NCI-H146 (cell line): ENCODE measurements at places on chromosomes 2 and 18.

- no peak for DNase-seq
These were observed 240.2 kb upstream of the SLC14A2 start for GRCh38 chr18:45374878-45375630.

DNA sequence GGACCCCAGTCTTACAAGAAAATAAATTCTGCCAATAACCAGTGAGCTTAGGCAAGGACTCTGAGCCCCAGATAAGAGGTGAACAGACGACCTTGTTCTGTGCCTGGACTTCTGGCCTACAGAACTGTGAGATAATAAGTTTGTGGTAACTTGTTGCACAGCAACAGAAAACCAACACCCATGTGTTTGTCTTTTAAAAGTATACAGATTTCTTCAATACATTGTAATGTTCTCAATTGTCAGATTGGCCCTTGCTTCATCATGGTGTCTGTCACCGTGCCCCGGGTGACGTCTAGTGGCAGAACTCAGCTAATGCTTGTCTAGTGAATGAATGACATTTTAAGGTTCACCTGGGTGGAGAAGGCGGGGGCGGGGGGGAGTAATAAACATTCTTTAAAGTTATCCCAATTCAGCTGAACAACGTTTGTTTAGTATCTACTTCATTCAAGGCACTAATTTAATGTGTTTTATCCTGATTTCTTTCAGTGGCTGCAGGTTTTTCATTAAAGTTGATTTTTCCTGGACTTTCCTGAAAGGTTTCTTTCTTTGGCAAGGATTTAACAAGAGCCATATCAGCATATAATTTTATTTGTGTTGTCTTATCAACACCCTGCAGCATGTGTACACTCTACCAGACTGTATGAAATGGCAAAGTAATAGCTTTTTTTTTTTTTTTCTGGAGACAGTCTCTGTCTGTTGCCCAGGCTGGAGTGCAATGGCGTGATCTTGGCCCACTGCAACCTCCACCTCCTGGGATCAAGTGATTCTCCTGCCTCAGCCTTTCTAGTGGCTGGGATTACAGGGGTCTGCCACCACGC is 123.8 kb upstream of the DLX2 start:
- DNase-seq, result peak; percentile 13

- no peak for DNase-seq
These were observed 9.3 kb upstream of the SCTR start for GRCh38 chr2:119533560-119533959.

GRCh38 chr2:17495590-17495989 is 22.6 kb downstream of the RAD51AP2 start:
- no peak for DNase-seq

- no peak for DNase-seq
These were observed 672.1 kb downstream of the STK39 start for GRCh38 chr2:167575276-167575675.

DNA sequence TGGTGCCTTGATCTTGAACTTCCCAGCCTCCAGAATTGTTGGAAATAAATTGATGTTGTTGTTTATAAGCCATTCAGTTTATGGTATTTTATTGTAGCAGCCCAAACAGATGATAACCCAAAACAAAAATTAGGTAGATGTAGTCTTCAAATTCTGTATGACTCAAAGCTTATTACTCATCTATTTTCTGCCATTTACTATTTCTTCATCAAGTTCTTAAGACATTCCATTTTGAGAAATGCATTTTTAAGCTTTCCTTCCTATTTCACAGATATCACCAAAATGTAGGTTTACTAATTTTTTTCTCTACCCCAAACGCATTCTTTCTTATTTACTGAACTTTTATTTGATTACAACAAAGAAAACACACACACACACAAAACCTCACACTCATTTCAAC is 148.2 kb downstream of the RND3 start:
- no peak for DNase-seq

DNA sequence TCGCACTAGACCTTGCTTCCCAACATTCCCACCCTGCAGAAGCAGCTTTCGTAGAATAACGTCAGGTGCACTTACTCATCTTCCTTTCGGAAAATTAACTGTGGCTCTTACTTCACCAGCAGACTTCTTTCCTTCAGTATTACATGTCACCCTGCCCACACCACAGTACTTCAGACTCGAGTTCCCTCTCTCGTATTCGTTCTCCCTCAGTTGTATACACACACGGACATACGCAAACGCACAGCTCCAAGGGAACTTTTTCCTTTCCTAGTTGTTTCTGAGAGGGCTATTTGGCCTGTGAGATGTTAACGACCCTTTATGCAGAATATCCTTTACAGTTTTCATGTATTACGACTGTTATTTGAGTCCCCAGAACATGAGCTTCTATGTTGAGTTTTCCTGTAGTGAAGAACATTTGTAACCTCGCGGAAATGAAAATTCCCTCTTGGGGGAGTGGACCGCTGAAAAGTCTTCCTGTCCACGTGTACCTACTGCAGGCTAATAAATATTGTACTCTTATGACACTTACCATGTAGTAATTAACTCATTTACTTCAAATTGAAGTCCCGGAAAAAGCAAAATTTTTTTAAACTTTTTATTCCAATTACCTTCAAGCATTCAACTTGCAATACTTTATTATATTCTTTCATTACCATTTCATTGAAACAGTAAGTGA is 908 bp downstream of the ERLEC1 start:
- peak; percentile 29 for DNase-seq

DNA sequence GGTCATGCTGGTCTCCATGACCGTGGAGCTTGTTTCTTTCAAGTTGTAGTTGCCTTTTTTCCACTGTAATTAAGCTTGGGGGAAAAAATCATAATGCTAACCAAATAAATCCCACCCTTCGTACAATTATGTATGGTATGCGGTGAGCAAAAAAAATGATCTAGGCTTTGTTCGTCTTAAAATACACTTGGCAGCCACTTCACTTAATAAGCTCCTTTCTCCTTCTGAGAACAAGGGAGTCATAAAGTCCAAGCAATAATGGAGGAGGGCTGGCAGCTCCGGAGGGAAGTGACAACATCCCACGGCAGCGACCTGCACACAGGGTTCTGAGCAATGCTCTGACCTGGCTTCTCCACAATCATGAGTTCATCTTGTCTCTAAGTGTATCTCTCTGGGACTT is 91.2 kb upstream of the KLHL29 start:
- DNase-seq, result no peak

GRCh38 chr2:190382851-190383250 is 25.3 kb upstream of the MFSD6 start:
- DNase-seq, result peak; percentile 52

DNA sequence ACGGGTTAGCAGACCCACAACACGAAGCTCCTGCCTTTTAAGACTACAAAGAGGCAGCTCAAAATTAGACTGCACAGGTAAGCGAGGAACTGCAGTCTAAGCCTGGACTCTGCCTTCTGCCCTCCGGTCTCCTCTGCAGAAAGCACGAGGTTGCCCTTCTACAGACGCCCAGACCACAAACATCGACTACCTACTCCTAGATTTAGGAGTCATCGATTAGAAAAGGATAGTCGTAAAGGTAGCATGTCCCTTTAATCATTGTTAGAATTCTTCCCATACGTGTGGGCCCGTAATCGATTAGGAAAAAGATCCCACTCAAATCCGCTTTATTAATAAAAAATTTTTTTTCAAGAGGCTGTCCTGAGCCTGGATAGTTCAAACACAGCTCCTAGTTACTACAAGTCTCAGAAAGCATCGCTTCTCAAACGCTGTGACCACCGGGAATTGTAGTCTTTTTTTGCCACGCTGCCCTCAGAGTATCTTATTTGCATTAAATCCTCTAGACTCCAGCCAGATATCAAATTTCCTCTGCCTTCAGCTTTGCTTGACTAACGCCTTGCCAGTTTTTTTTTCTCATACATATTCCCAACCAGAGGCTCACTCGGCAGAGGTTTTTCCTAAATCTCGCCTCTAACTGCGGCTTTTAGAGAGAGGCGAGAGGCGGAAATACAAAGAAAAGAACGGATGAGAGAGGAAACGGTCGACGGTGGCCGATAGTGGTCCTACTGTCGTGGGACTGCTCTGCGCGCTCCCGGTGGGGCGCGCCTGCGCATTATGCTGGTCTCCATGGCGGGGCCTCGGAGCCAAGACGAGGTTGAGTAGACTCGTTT is at the start of the genes CARF and WDR12:
TSS of gene CARF (plus strand) at position 764 of the 830 bp plus-strand sequence. CDS start 29,628 bp downstream, outside the sequence.
TSS of gene WDR12 (minus strand) at position 162 of the 830 bp plus-strand sequence. CDS start 197 bp downstream, outside the sequence.
- DNase-seq, result peak; percentile 88

DNA sequence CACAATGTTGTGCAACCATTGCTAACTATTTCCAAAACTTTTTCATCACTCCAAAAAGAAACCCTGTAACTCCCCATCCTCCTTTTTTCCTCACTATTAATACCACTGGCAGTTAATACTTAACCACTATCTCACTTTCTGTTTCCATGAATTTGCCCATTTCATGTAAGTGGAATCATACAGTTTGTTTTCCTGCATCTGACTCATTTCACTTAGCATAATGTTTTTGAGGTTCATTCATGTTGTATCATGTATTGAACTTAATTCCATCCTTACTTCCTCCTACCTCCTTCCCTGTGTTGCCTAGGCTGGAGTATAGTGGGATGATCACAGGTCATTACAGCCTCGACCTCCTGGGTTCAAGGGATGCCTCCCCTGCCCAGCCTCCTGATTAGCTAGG is 68.3 kb downstream of the FAM117B start:
- no peak for DNase-seq

- peak; percentile 54 for DNase-seq
These were observed 848 bp downstream of the TMSB10 start for GRCh38 chr2:84906108-84906899.

DNA sequence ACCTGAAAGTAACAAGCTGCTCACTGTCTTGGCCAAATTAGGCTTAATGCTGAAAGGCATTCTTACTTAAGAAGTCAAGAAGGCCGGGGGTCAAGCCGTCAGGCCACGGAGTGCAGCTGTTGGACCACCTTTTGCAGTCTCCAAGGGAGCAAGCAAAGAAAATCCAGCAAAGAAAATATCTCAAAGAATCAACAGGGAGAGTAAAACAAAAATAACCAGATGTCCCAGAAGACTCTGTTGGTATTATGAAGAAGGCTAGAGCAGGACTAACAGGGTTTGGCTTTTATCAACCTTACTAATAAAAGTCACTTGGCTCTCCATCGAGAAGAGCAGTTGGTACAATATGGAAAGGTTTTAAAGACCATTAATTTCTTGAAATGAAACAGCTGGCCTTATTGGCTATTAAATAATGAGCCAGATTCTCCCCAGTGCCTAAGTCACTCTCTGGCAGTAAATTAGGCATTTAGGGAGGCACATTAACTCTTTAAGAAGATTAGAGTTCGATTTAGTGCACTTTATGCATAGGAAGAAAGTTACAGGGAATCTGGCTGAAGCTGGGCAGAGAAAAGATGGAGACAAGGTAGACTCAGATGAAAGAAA is 110.8 kb upstream of the NRP2 start:
- no peak for DNase-seq

DNA sequence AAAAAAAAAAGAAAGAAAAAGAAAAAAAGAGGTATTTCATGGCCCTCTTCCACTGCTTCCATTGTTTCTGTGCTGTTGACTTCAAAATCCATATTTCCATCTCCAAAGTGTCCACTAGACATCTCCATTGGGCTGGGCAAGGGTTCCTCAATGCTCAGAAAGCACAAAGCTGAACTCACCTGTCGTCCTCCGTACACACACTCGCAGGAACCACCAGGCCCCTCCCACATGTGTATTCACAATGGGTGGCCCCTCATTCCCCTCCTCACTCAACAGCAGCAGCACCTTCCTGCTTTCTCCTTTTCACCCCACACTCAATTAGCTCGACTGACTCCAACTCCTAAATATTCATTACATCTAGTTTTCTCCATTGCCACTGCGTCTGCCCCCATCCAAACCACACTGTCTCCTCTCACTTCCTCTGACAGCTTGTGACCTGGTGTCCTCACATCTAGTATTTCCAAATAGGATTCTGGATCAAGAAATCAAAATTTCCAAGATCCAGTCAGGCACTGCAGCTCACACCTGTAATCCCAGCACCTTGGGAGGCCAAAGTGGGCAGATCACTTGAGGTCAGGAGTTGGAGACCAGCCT is 25.2 kb downstream of the OSBPL1A start:
- no peak for DNase-seq

DNA sequence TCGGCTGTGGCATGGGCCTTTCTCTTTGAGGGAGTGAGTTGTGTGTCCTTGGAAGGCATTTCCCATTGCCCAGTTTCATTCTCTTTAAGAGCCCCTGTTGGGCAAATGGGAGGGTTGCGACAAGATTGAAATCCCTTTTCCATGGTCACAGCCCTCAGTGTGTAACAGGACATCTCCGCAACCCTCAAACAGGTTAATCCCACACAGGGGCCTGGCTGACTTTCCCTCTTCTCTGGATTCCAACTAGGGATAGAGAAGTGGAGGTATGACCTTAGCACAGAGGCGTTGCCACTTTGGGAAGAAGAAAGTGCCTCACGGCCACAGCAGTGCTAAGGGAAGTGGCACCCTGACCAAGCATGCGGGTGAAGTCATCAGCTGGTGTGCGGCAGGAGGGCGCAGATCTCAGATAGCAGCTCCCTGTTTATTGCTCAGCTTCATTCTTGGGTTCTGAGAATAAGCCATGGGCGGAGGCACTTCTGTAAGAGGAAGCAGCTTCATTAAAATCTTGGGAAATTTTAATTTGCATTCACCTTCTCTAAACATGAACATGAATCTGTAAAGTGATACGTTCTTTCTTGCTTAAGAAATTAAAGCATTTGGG is 256.5 kb downstream of the GBX2 start:
- DNase-seq, result no peak

- DNase-seq, result no peak
These were observed 233.3 kb downstream of the NCKAP5 start for GRCh38 chr2:133334923-133335322.

DNA sequence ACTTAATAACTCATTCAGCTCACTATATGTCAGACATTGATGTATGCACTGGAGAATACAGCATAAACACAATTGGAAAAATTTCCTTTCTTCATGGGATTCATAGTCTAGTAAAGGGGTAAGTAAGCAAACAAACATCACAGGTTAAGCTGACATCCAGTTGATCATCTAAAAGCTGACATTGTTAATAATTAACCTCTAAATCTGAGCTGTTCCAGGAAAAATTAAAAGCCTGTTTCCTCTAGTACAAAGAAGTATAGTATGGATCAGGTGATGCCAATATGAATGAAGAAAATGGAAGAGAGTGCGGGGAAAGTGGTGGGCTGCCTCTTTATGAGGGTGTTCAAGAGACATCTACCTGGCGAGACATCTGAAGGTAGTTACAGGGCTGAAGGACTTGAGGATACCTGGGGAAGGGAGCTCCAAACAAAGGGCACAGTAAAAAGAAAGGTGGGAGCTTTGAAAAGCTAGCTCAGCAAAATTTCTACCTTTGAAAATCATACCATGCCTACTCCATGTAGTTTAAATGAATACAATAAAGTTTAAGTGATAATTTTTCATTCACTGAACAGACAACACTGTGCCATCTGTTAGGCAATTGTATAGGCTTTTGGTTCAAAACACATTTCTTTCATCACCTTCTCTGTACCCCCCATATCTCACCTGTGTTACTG is 619.3 kb downstream of the TRIB2 start:
- DNase-seq, result no peak
